ENCODE measurements at places on chromosomes 16 and 17. TPM values are rescaled to one million over a fixed set of nuclear protein-coding genes. Genes with fewer than 3 reads are reported as not detected.
A peak's percentile ranks its signal among the peaks of the same experiment; 100 is the strongest.

DNA sequence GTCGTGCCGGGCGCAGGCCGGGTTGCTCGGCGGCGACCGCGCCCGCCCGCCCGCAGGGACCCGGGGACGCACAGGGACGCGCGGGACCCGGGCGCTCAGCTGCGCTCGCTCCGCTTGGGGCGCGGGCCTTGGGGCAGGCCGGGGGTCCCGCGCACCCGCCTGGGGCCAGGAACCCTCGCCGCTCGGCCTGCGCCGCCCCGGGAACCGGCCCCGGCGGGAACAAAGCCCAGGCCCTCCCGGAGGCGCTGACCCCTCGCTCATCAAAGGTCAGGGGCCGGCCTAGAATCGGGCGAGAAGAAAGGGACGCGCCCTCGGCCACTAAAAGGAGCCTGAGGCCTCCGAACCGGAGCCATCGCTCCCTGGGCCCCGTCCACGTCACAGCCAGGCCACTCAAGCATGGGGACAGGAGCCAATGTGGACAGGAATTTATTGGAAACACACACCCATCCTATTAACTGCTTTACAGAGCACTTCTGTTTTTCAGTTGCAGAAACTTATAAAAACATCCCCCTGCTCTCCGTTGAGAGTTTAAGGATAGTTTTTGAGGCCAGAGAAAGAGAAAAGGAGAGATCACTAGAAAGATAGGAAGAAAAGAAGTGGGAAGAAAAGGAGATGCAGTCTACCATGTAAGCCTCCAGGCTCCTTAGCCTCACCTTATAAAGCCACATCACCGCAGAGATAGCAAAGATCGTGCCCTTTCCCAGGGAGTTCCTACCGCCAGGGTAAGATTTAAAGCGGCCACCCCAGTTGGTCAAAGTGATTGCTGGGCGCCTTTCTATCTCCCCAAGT, 558 bp upstream of the ZFHX3 start:
- H3K27ac ChIP-seq, result peak overlapping the region; percentile 94
- no peaks in the 10 kb centered on the region for H3K36me3 ChIP-seq
- peaks cover 15% of the 10 kb centered on the region for H3K4me1 ChIP-seq
- DNase-seq, result peak; percentile 65

ESRP2 gene
- total RNA-seq, result 32.9 TPM

- no peak for DNase-seq
- H3K4me1 ChIP-seq, result peaks cover 5% of the 10 kb centered on the region
- H3K27me3 ChIP-seq, result no peaks in the 10 kb centered on the region
- no peak overlapping the region for H3K4me3 ChIP-seq
- no peak overlapping the region for H3K27ac ChIP-seq
Measured at GRCh38 chr17:43574896-43575525, 28.9 kb upstream of the ETV4 start.

DNA sequence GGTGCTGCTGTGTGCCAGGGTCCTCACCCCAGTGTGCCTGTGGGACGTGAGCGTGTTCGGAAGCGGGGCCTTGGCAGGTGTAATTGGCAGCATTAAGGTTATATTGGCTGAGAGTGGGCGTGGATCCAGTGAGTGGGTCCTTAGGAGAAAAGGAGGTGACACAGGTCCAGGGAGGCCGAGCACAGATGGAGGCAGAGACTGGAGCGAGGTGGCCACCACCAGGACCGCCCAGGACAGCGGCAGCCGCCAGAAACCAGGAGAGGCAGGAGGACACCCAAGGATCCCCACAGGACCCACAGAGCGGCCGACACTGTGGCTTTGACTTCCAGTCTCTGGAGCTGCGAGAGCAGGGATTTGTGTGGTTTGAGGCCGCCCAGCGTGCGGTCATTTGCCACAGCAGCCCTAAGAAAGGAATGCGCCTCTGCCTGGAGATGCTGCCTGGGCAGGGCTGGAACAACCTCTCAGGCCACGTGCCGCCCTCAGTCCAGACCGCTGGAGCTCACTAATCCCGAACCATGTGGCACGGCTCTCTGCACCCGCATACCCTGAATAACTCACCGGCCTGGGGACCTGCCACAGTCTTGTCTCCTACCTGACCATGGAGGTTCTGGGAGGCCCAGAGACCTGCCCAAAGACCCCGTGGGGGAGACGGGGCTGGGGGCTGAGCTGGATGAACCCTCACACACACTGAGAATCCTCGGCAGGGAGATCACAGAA, 45.4 kb downstream of the SOX8 start:
- H3K4me3 ChIP-seq, result no peak overlapping the region
- H3K4me1 ChIP-seq, result no peaks in the 10 kb centered on the region

DNA sequence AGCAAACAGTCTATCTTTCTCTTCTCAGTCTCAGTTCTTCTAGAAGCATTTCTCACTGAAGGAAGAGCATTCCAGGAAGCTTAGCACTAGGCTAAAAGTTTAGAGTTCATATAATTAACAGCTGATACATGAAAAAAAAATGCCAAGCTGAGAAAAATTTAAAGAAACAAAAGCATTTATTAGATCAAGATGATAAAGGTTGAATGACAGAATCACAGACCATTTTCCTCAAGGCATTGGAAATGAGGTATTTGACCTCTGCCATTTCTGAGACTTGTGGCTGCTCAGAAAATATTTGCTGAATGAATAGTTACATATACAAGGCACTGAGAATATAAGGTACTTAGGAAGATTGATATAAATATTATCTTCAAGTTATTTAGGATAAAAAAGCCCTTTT, 901.6 kb upstream of the GOT2 start:
- no peak overlapping the region for H3K4me3 ChIP-seq
- no peaks in the 10 kb centered on the region for H3K36me3 ChIP-seq
- no peak overlapping the region for H3K27ac ChIP-seq
- no peaks in the 10 kb centered on the region for H3K27me3 ChIP-seq
- no peaks in the 10 kb centered on the region for H3K4me1 ChIP-seq
- DNase-seq, result no peak

GRCh38 chr17:66952031-66952524, 12.4 kb upstream of the CACNG4 start:
- H3K27ac ChIP-seq, result no peak overlapping the region
- no peaks in the 10 kb centered on the region for H3K36me3 ChIP-seq
- no peak overlapping the region for H3K4me3 ChIP-seq
- no peaks in the 10 kb centered on the region for H3K27me3 ChIP-seq
- peaks cover 2% of the 10 kb centered on the region for H3K4me1 ChIP-seq

DNAI2 gene
- total RNA-seq, result 0.22 TPM

DNA sequence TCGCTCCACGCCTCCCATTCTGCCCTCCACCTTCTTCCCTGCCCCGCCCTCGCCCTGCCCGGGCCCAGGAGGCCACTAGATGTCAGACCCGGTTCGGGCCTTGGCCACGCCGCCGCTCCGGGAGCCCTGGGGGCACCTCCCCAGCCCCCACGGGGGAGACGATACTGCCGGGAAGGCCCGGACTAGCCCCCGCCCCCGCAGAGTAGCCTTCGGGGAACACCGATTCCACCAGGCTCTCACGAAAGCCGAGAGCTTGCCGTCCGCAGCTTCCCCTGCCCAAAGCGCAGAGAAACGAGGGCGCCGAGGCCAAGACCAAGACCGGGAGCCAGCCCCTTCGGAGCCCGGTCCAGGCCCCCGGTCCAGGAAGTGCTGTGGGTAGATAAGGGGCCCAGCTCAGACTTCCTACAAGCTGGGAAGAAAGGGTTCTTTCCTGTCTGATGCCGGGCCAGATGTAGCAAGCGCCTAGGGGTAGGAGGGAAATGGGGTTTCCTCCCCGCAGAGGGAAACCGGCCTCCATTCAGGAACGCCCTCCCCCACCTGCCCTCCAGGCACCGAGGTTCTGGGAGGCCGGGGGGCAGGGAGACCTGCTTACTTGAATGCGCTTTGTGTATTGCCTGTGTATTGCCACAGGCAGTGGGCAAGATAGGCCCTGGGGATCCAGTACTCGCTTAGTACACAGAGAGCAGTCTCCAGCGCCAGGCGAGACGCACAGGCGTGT, 806 bp upstream of the CYB561 start:
- peak overlapping the region; percentile 20 for H3K27ac ChIP-seq
- peak; percentile 81 for DNase-seq
- H3K27me3 ChIP-seq, result no peaks in the 10 kb centered on the region
- H3K36me3 ChIP-seq, result no peaks in the 10 kb centered on the region
- H3K4me3 ChIP-seq, result peak overlapping the region; percentile 42

Data from kidney (tissue), 22 donors.